Fibroblast of skin of right biceps (primary cell): ENCODE measurements at places on chromosomes 4 and X.

DNA sequence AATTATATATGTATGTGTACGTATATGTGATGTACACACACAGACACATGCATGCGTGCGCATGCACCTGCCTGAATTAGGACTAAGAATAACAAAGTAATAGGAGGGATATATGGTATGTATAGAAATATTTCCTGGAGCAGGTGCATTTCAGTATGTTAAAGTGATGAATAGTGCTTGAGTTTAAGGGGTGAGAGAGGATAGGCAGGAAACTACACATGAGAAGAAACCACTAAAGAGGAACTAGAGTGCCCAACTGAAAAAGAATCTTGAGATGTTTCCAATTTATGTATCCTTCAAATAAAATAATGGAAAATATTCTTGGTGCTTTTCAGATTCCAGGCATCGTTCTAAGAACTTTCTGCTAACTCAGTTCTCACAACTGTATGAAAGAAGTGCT is 52.6 kb upstream of the UNC5C start:
- no peak for DNase-seq

- no peak for DNase-seq
Measured at GRCh38 chr4:88919056-88919455, 137.9 kb downstream of the FAM13A start.

DNA sequence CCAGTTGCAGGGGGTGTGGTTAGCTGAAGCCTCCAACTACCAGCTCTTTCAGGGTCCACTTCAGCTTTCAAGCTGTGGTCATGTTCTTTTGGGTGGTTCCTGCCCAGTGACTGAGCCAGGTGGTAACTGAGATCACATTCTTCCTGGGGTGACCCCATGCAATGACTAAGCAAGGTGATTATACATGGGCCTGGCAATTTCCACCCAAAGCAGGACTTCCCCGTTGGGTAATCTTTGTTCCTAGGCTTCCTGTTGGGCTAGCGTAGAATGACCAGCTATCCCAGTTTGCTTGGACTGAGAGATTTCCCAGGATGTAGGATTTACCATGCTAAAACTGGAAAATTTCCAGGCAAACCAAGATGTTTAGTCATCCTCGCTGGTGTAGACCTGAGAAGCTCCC is 18.4 kb upstream of the MAGEB17 start:
- no peak for DNase-seq

DNA sequence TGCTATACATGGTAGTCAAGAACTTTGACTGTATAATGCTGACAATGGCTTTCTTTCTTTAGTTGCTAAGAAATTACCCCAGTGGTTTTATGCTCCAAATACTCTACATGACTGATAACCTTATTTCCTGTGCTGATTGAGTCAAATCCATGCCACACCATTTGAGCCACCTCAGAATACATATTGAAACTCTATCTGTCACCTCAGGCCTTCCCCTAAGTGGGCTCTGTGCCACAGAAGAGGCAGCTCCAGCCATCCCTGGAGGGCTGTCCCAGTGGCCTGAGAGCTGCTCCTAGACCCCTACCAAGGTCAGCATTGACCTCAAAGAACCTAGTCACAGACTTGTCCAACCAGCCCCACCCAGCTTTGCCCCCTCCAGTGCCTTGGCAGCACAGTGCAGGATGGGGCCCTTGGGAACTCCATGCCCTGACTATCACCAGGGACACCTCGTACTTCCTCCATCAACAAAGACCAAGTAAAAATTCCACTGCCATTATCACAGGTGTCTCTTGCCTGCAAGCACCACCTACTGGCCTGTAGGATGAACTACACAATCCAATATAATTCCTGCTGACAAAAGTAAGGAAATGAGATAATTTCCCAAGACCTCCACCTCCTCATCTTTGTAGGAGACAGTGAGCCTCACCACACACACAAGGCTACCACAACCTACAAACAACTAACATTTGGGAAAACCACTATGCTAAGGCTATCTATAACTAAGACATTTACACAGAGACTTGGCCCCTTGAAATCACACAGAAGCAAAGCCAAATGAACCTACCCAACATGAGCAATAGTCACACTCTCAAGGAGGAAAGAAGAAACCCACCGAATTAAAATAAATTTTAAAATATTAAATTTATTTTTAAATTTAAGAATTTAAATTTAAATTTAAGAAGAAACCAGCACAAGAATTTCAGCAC is 239.9 kb downstream of the NKX6-1 start:
- peak; percentile 7 for DNase-seq

DNA sequence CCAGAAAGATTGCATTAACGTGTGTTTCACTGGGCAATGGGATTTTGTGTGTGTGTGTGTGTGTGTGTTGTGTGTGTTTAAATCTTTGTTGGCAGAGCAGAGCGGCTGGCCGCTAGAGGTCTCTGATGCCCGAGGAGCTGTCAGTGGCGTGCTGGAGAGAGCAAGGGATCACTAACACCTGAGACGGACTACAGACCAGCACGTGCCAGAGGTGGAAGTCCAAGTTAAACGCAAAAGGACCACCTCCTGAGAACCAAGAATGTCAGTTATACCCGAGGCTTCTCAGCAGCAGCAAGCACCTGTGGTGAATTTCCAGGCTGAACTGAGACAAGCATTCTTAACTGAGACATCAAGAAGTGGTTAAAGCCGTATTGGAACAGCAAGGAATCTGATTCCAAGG is 9.0 kb upstream of the SLC25A14 start:
- DNase-seq: peak; percentile 42

GRCh38 chr4:121877041-121877773 is 6.9 kb upstream of the BBS7 start:
- peak; percentile 56 for DNase-seq

GRCh38 chr4:159369256-159369655 is 266.4 kb downstream of the RAPGEF2 start:
- DNase-seq: no peak

DNA sequence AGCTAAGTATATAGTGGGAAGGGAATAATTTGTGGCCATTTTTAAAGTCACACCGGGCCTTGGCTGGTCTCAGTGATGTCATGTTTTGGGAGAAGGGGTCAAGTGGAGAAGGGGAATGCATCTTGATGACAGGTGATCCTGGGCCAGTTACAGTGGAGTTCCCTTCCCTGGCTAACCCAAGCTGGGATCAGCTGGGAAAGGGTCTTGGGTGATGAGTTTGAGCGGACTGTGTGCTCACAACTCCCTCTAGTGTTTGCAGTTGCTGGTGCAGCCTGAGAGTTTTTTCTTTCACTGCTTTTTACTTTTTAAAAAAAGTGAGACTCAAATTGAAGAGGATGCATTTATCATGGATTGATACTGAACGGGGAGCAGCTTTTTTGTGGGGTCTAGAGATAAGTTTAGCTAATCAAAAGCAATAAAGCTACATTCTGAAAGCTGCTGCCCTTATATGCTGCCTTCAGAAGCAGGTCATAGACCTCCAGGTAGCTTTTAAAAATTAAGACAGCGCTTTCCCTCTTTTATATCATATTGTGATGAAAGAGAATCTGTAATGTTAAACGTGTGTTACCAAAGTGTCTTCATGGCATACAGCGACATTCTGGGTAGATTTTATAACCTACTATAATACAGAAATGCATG is 164.7 kb downstream of the DCLK2 start:
- peak; percentile 62 for DNase-seq
